T-helper 9 cell (primary cell): ENCODE measurements at places on chromosomes 2 and 18.

DNA sequence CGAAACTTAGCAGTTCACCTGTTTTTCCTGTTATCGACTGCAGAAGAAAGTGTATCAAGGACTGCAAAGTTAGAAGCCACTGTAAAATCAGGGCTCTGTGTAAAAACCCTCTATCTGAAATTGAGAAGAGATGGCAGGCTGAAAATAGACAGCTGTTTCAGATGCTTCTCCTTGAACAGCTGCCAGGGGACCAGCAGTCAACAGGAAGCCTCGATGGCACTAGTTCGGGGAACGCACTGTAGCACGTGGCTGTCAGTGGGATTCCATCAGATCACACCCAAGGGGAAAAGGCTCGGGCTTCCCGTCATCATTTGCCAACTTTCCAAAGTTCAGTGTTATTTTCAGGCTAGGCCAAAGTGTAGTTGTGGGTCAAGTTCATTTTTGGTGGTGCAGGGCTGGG is 316.9 kb downstream of the TXNL1 start:
- DNase-seq, result no peak

- DNase-seq, result no peak
These were observed 961.6 kb upstream of the LRRTM1 start for GRCh38 chr2:81266106-81266505.

DNA sequence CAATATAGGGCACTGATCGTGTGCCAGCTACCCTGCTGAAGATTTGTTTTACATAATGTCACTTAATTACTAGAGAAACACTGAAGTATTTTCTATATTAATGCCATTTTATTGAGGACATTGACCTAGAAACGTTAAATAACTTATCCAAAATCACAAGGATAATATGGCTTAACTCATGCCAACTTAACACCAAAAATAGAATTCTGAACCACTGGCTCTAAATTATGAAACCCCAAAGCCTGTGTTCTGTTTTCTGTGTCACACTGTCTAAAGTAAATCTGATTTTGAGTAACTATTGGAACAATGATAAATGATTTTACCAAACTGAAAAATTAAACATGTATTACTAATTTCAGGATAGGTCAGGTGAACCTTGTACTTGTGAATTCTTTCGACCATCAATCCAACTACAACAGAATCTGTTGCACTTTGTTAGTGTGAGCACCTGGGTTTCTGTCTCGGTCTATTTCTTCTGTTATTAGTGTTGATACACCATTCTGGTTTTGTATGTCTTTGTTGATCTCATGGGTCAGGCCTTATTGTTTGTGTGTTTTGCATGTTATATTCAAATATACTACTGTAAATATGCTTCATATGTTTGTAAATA is 48.2 kb upstream of the CCDC141 start:
- no peak for DNase-seq

DNA sequence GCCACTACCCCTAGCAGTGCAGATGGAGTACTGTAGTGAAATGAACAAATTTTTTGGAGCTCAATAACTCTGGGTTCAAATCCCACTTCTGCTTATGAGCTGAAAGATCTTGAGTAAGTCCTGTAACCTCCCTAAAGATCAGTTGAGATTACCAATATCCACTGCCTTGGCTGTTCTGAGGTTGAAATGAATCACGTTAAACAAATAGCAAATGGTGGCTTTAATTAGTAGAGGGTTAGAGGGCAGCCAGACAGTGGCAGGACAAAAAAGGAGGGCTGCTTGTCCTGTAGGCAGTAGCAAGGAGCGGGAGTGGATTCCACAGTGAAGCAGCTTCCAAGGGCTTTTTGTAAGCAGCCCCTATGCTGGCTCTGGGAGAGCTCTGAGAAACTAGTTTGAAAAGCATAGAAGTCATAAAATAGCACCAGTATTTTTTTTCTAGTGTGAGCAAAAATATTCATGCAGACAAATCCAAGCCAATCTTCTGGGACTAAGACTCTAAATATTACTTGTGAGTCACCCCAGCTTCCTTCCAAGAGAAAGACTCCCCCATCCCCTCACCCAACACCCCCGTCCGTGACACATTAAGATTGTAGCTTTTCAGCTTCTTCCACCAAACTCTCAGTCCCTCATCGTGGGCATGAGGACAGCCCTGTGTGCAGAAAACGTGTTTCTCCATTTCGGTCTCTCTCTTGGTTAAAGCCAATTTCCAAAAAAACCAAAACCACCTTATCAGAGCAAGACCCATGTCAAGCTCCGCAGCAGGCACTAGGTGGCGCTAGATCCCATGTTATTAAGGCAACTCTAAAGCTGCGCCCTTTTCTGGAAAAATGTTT is 123.5 kb upstream of the LGALSL start:
- DNase-seq, result peak; percentile 78

GRCh38 chr18:23258566-23259469 is 123.5 kb downstream of the CABLES1 start:
- no peak for DNase-seq

GRCh38 chr2:161010503-161011015 is 149.7 kb upstream of the TANK start:
- no peak for DNase-seq

DNA sequence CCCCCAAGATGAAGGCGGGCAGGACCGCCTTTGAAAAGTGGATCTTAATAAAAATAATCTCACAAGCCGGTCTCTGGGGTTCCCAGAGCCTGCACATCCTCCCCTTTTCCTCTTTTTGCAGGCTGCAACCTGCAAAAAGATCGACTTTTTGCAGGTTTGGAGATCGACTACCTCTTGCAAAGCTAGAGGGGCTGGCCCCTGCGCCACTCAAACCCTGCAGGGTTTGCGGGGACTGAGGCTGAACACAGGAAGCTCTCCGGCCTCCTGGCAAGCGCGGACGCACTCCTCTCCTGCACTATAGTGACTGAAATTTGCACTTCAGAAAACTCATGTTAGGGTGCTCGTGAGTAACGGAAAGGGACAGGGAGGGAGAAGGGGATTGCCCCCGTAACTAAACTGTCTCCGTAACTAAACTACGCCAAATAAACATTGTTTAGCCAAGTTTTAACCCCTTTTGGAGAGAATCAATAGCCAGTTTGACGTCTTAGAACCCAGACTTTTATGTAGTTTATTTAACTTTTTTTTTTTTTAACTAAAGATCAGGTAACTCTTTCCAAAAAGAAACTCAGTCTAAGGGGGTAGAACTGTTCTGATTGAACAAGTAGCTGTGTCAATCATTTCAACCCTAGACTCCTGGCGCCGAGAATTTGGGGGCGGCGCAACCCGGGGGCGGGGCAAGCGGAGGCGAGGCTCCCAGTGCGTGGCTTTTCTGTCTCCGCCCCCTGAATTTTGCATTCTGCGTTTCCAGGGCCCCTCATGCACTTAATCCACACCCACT is 2.5 kb downstream of the IGFBP5 start:
- no peak for DNase-seq

- no peak for DNase-seq
These were observed 57.3 kb downstream of the ACOXL start for GRCh38 chr2:110789706-110790105.

DNA sequence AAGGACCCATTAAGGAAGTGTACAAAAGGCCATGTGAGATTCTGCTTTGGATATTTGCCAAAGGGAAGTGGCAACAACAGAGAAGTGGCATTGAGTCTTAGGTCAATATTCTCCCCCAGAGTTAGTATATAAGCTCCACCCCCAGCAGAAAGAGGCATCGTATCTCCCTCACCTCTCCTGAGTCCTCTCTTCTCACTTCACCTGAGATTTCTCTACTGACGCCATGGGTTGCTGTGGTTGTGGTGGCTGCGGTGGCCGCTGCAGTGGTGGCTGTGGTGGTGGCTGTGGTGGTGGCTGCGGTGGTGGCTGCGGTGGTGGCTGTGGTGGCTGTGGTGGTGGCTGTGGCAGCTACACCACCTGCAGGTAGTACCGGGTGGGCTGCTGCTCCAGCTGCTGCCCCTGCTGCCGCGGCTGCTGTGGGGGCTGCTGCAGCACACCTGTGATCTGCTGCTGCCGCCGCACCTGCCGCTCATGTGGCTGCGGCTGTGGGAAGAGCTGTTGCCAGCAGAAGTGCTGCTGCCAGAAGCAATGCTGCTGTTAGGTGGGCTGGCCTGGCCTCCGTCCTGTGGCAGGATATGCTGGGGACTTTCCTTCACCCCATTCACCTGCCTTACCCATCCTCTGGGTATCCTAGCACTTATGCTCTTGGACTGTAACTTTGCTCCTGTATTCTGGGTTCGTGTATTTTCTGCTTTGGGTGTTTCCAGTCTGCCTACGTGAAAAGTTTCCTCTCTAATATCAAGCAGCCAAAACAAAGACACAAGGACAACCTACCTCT is 5.9 kb downstream of the SCYGR3 start:
- DNase-seq, result no peak

DNA sequence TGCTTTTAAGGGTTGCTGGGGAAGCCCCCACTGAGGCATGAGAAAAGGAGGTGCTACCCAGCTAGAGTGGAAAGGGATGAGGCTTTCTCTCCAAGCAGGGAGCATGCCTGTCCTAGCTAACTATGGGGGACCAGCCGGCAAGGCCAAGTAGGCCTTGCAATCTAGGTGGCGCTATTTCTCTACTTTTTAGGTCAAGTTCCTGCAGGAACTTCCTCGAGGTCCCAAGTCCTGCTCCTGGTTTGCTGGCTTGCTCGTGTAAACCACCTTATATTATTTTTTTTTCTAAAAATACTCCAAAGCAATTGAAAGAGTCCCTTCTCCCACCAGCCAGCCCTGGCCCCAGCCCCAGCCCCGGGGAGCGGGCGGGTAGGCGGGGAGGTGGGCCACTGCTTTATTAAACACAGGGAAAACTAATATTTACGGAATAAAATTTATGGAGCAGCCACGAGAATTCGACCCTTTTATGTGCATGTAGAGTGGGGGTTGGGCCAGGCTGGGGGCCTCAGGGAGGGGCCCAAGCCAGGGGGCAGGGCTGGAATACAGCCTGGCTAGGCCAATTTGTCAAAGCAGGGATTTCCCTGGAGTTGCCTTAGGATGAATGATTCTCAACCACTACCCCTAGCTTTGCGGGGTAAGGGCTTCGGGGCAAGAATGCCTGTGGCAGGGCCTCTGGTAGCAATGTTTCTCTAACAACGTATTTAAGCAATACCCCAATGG is 12.8 kb upstream of the IHH start:
- DNase-seq, result no peak

DNA sequence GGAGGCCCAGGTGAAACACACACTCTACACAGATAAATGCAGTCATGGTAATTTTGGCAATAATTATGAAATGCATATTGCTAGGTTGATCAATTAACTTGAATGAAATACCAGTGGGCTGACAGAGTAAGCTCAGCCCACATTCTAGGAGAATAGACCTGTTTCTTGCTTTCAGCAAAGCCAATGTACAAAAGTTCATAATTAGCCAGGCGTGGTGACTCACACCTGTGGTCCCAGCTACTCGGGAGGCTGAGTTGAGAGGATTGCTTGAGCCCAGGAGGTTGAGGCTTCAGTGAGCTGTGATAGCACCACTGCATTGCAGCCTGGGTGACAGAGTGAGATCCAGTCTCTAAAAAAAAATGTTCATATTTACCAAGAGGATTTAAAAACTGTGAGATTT is 15.7 kb upstream of the MBP start:
- no peak for DNase-seq

GRCh38 chr2:57843158-57843557 is 203.4 kb upstream of the VRK2 start:
- DNase-seq, result no peak

DNA sequence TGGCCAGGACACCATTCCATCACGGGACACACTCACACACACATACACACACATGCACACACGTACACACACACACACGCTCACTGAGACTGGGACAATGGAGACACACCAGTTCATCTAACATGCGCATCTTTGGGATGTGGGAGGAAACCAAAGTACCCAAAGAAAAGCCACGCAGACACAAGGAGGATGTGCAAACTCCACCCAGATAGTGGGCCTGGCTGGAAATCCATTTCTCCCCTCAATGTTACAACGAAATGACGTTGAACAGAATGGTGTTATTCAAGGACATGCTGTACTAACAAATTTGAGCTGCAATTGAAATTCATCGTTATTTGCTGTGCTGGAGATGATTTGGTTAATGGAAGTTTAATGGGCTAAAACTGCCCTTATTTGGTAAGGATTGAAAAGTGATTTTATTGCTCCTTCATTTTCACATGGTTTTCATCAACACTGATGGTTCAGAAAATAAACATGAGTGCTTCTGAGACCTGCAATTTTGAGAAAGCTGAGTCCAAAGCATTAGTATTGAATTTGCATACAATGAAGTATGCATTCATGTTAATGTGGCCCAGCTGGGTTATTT is 110.0 kb downstream of the KCNE4 start:
- DNase-seq, result no peak

DNA sequence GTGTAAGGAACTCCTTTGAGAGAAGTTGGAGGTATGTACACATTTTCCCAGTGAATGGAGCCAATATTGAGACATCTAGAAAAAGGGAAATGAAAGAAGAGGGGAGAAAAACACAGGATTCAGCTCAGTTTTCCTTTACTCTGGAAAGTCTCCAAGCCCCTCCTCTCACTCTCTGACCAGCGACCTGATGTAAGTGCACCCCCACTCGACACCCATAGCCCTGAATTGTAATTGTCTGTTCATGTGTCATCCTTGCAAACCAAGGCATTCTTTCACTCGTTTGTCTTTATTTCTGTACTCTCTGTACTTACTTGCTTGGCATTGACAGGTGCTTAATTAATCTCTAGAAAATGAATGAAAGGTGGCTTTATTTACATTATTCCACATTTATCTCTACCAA is 55.7 kb upstream of the CTAGE1 start:
- DNase-seq, result no peak

GRCh38 chr2:210086292-210086691 is 83.9 kb downstream of the RPE start:
- DNase-seq, result no peak

DNA sequence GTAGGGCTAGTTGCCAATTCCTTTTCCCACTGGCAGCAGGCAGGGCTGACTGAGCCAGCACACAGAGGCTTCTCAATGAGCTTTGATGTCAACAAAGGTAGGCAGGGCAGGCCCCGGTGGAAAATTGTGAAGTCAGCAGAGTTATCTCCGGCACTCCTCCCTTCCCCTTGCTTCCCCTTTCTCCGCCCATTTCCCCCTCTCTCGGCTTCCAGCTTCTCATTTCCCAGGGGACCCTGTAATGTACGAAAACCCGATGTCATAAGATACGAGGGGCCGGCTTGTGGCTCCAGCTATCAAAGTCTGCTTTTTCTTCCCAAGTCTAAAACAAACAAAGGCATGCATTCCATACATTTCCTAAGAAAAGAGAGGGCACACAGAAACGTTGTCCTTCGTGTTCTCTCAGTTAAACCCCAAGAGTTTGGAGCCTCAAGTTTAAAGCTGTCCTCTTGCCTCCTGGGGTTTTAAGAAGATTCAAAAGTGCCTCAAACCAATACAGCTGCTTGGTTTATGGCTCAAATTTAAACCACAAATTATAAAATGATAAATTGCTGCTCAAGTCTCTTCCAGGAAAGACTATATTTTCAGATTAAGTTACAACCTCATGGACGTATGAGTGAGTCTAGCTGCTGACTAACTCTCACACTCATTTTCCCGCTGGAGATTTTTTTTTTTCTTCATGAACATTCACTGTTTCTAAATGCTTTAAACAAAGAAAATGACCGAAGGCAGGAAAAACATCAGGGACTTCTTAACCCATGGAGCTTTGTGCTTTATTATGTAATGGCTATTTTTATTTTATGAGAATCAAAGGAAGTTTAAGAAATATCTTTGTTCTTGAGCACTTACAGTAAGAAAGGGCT is 27.2 kb upstream of the EML4 start:
- DNase-seq, result no peak
